Stimulated activated CD8-positive, alpha-beta memory T cell treated with anti-CD3 and anti-CD28 coated beads, Interleukin-7, amount 100 ng/mL, for 1 hour (primary cell): ENCODE measurements at places on chromosomes 7 and 10.

DNA sequence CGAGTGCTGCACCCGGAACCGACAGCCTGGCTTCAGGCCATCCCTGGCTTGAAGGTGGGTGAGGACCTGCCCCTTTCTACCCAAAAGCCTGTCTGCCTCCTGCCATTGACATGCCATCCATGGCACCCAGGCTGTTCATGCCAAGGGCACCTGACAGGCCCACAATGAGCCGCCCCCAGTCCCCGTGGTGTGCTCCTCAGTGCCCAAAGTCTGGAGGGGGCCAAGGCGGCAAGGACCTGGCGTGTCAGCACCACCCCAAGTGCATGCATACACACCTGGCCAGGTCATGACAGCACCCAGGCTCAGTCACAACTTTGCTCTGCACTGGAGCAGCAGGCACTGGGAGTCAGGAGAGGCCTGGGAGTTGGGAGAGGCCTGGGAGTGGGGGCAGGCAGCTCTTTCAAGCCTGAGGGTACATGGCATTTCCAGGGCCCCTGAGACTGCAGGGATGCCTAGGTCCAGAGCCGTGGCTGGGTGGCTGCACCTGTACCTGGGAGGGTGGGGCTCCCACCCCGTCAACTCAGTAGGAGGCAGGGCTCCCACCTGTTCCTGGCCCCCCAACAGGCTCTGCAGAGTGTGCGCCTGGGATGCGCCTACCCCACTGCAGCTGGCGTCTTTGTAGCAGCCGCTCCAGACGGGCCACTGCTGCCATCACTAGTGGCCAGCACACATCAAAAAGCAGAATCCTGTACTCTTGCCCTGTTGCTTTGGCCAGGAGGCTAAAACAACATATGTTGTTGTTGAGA is 71.7 kb downstream of the ZNF467 start:
- DNase-seq: no peak

DNA sequence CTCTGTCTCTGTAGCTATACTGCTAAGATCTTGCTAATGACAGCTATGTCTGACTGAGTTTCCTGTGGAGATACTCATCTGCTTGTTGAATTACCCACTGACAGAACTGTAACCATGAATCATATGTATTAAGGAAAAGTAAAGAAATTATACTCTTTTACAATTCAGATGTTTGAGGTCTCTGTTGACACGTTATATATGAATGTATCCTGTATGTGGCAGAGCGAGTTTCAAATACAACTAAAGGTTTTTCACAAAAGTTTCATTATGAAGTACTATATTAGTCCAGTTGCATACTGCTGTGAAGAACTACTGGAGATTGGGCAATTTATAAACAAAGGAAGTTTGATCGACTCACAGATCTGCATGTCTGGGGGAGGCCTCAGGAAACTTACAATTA is 232.5 kb downstream of the CDK14 start:
- DNase-seq: no peak

DNA sequence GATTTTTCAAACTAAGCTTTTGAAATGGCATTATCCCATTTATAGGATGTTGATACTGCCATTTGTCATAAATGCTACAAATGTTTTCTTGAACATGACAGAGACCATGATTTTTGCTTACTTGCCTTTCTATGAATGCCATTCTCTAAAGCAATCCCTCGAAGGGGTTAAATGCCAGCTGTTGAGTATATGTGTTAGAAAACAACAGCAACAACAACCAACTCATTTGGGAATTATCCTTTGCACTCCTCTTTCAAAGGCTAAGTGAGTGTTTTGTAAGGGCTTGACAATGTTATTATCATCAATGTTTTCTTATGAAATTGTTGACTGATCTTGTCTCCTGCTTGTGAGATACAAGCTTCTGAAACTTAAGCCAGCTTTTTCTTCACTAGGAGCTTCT is 529.4 kb downstream of the SORCS3 start:
- DNase-seq: no peak

DNA sequence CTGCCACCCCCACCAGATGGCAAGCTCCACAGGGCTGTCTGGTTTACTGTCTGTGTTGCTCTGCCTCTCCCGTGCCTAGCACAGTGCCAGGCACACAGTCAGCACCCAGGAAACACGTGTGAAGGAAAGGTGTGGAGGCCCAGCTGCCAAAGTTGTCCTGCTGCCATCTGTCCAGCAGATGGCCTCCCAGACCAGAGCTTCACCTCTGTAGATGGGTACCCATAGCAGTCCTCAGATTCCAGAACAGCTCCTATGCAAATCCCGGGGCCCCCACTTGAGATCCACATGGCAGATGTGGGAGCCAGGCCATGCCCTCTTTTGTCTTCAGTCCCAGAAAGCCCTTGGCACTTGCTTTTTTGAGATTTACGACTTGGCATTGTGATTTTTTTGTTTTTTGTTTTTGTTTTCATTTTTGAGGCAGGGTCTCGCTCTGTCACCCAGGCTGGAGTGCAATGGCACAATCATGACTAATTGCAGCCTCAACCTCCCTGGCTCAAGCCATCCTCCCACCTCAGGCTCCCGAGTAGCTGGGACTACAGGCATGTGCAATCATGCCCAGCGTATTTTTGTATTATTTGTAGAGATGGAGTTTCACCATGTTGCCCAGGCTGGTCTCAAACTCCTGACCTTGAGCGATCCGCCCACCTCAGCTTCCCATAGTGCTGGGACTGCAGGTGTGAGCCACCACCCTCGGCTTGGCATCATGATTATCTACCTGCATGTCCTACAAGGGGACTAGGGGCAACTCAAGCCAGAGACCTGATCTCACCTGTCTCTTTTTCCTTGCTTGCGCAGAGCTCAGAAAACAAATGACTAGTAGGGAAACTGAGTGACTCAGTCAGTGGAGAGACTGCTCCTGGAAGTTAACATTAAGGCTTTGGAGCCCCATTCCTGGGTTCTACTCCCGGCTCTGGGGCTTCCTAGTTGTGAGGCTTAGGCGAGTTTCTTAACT is 16.9 kb upstream of the PALD1 start:
- DNase-seq: no peak

GRCh38 chr10:33795529-33795928 is 461.1 kb upstream of the NRP1 start:
- DNase-seq: no peak

GRCh38 chr10:113073549-113074189 is 123.6 kb downstream of the TCF7L2 start:
- no peak for DNase-seq
